A172 (cell line): ENCODE measurements at places on chromosomes 6 and 20.

GRCh38 chr6:5537967-5538366 is 276.7 kb downstream of the FARS2 start:
- DNase-seq, result no peak

GRCh38 chr6:131548441-131548840 is 24.6 kb upstream of the ARG1 start:
- no peak for DNase-seq

DNA sequence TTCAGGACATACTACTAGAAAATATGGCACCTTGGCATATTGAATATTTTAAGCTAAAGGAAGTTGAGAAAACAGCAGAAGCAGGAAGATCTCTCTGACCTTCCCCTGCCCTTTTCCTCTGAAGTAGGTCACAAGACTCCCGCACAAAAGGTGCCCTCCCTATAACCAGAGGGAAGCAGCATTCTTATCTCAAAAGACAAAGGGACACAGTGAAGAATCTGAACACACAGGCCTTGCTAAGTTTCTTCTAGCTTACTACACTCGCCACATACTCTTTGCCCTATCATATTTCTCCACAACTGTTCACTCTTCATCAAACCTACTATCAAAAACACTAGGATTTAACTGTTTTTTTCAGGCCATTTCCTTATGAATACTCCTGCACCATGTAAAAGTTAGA is 151.2 kb downstream of the ELOVL4 start:
- DNase-seq, result no peak

DNA sequence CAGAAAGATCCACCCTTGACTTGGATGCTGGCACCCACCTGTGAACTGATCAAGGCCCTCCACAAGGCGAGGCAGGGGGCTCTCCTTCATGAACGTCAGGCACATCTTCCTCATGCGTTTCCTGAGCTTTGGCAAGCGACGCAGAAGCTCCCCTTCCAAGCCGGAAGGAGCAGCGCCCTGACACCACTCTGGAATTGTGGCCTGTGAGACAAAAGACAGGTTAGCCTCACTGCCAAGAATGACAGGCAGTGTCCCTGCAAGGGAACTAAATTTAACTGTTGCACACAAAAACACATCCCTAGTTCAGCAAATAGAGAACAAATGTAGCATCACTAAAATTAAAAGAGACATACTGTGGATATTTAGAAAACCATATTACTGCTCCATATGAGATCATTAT is 42.0 kb upstream of the LYRM2 start:
- DNase-seq, result no peak

GRCh38 chr20:32986331-32986966 is 17.8 kb downstream of the SUN5 start:
- no peak for DNase-seq

- DNase-seq, result peak; percentile 58
Measured at GRCh38 chr6:134678436-134678889, 271.4 kb downstream of the ALDH8A1 start.

DNA sequence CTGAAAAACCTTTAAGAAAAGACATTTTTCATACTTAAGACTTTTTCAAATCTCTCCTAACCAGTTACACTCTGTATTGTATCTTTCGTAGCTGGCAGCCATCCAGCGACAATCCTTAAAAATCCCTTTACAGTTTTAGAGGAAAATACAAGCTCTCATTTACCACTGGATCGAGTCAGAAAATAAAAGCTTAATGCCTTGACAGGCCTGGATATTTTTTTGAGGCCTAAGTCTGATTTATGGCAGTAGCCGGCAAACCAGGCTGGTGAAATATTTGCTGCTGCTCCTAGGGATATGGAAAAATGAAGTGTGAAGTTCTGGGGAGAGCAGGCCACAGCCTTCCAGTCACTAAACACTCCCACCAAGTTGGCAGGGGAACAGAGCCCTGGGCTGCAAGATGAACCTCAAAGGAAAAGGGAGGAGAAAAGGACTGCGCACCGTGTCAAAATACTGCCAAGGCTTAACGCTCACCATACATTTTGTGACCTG is 213.0 kb upstream of the SUPT3H start:
- peak; percentile 76 for DNase-seq

GRCh38 chr20:23032750-23033078 is 2.4 kb upstream of the SSTR4 start:
- DNase-seq, result no peak

- no peak for DNase-seq
Measured at GRCh38 chr6:140237251-140237650, 862.8 kb upstream of the CITED2 start.

- DNase-seq, result no peak
Measured at GRCh38 chr20:51122931-51123658, 100.2 kb upstream of the KCNG1 start.

DNA sequence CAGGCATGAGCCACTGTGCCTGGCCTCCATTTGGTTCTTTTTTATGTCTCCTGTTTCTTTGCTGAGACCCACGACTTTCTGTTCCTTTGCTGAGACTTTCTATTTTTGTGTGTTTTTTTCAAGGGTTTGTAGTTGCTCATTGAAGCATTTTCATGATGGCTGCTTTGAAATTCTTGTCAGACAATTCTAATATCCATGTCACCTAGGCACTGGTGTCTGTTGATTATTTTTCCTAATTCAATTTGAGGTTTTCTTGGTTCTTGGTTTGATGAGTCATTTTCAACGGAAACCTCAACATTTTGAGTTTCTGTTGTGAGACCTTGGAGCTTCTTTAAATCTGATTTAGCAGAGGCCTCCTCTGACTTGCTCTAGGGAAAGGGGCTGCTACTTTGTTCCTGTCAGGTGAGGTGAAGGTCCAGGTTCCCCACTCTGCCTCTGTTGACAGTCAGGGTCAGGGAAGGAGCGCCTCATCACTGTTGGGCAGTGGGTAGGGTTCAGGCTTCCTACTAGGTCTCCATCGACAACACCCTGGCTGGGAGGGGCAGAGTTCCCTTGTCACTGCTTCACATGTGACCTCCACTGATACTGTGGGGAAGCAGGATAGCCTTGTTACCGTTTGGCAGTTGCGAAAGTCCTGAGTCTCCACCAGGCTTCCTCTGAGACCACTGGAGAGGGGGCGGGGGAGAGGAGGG is 67.2 kb upstream of the RNF24 start:
- DNase-seq, result peak; percentile 53

GRCh38 chr20:41927189-41927588 is 309.0 kb upstream of the CHD6 start:
- DNase-seq, result no peak

- no peak for DNase-seq
Measured at GRCh38 chr6:90611543-90612312, 24.9 kb upstream of the MAP3K7 start.

GRCh38 chr20:10185741-10186558 is 32.7 kb upstream of the SNAP25 start:
- no peak for DNase-seq

GRCh38 chr6:68677058-68677457 is 42.0 kb downstream of the ADGRB3 start:
- DNase-seq, result no peak

DNA sequence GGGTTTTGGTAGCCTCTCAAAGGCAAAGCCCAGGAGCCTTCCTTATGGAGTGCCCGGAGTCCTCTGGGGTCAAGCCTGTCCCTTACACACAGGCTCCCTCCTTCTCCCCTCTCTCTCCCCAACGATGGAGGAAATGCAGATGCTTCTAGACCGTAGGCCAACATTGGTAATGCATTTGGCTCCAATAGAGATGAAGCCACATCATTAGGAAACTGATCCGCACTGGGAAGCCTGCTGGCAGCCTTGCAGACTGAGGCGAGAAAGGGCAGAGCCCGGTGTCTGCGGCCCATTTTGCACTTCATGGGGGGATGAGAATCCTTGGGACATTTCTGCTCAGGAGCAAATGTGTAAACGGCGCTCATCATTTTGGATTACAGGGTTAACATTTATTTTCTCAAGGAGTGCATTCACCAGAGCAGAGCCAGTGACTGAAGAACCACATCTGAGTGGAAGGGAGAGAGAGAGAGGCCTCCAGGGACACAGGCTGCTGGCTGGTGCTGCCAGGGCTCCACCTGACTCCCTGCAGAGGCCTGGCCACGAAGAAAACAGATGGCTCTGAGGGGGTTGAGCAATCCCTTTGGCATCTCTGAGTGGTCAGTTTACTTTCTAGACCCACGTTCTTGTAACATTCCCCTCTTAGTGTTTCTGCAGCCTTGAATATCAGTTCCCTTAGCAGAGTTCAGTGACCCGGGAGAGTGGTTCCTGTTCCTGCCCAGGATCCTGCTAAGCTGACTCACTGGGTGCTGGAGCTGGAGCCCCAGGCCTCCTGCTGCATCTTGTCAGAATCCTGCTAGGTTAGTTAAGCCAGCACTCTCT is 4.4 kb upstream of the CST3 start:
- DNase-seq, result peak; percentile 78

- DNase-seq, result no peak
Measured at GRCh38 chr20:1272368-1273100, 6.4 kb downstream of the SNPH start.

DNA sequence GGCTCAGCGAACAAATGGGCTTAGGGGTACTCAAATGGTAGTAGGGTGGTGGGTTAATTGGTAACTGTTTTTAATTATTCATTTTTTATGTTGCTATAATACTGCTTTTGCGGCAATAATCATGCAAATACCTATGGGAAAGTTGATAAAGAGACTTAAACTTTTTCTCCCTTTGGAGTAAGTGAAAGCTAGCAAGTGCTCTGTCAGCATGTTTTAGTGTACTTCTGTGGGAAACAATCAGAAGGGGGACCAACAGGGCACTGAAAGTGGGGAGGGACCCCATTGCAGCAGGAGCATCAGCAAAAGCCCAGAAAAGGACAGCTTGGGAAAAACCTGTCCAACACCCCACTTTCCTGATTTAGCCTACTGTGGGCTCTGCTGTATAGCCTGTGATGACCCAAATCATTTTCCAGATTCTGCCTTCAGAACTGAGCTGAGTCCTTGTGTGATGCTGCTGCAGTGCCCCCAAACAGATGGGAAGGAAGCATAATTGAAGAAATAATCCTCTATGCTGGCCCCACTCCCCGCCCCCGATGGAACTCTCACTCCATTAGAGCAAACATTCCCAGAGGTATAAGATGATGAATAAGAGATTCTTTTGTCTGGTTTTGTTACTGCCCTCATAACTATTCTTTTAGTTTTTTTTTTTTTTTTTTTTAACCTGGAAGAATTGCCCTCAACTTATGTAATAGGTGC is 322.8 kb downstream of the CD83 start:
- no peak for DNase-seq

DNA sequence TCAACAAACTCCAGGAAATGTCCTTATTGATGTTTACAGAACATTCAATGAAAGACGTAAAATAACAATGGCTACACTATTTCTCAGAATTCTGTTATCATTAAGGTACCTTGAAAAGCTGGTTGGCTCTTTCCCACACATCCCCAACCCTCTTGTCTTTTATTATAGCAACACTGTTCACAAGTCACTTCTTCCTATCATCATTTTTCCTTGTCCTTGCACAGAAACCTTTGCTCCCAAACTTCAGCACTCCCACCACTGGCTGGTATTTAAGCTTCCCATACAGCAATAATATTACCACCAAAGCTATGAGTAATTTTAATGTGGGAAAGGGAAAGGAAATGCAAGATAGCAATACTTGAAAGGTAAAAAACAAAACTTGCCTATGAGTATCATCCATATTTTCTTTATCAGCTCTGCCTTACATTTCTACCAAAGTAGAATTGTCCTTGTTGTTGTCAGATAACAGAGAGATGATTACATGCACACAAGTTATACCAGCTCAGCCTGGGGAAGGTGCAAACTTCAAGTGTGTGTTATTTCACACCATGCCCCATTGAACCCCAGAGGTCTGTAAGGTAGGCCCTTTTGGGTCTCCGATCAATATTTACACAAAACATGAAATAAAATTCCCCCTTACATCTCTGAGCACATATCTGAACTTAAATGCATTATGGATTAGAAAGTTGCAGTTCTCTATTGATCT is 32.2 kb downstream of the ARHGAP18 start:
- DNase-seq, result no peak

- DNase-seq, result no peak
Measured at GRCh38 chr6:126042001-126042419, 55.7 kb downstream of the TRMT11 start.

DNA sequence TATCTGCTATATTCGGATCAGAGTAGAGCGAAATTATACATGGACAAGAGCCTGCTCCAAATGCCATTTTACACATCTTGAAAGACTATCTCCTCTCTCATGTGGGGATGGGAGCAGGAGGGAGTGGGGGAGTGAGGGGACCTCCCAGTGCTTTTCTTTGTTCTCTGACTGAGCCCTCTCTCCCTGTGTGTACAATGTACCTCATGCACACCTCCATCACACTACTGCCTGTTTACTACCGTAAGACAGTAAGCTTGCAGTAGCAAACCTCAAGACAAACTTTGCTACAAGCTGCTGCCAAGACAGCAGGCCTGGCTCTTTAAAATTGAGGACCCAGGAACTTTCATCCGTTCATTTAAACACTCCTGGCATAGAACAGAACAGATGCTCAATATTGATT is 7.2 kb downstream of the NHSL1 start:
- DNase-seq, result no peak

DNA sequence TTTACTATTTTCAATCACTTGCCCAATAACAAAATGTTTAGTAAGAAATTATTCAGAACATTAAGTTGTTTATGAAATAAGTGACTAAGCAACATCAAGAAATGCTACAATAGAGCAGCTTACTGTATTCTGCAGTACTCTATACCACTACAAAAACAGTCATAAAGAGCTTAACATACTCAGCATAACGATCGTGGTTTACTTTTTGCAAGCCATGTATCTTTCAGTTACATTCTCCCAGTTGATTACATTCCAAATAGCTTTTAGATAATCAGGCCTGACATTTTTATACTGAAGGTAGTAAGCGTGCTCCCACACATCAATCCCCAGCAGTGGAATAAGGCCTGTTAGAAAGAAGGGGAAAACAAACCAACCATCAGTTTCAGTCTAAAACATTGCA is 10.7 kb downstream of the SOD2 start:
- DNase-seq, result no peak

DNA sequence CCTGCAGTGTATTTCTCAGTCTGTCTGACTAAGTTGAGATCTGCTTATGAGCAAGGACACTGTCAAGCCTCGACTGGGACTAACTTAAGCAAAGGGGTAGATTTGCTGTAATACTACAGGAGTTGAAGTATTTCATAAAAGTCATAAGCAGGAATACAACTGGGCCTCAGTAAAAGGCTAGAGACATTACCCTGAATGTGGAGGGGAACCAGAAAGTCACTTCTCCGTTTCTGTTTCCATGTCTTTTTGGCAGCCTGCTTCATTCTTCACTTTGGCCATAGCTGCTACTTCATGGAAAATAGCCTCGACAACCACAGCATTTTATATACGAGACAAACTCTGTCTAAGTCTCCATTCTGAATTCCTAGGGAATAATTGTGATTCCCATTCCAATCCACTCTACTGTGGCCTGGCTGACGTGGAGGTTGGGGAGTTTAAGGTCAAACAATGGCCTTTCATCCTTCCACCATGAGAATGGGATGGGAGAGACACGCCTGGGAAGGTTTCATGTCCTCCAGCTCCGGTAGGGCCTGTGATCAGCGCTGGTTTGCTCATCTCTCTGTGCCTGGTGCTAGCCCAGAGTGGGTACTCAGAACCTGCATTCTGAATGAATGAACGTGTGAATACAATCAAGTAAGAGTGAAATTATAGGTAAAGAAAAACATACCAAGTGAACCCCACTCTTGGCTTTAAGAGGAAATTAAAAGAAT is 37.1 kb upstream of the DUSP22 start:
- no peak for DNase-seq

- DNase-seq, result no peak
Measured at GRCh38 chr6:150575836-150576235, 23.8 kb upstream of the PLEKHG1 start.

GRCh38 chr6:13907001-13907350 is 17.8 kb upstream of the RNF182 start:
- no peak for DNase-seq

- no peak for DNase-seq
Measured at GRCh38 chr20:9279918-9280401, 211.1 kb downstream of the PLCB4 start.
